ENCODE measurements at places on chromosomes 2 and 18.

- no peak for DNase-seq
Observed at GRCh38 chr18:73384246-73384645, 516.5 kb upstream of the NETO1 start.

- no peak for DNase-seq
Observed at GRCh38 chr2:172763079-172763478, 27.4 kb downstream of the RAPGEF4 start.

GRCh38 chr18:30676053-30676480 lies 366.5 kb downstream of the DSC3 start:
- DNase-seq = no peak

DNA sequence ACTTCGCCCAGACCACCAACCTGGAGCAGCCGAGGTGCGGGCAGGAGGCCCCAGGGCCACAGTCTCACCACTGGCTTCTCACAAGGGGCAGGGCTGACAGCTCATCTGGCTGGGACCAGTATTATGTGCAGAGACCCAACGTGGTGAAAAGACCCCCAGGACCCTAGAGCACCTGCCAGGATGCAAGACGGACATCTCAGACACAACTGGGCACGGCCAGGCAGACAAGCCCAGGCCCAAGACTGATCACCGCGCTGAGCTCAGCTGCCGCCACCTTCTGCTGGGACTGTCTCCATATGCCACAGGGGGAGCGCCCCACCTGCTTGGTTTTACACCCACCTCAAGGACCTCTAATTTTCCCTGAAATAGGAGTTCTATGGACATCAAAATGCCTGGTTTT lies 23.2 kb downstream of the HDAC4 start:
- no peak for DNase-seq

DNA sequence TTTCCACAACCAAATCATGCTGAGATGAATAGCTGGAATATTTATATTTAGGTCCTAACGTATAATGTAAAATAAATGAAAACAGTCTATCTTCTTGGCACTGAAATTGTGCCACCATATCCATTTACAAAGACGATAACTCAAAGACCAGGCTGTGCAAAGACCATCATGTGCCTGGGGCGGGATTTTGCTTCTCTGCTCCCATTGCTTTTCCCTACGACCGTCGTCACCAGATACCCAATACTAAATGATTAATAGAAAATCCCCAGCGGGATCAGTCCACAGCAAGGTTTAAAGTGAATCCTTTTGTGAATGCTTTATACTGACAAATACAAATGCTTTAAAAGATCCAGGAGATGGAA lies 194.3 kb upstream of the ARL4C start:
- no peak for DNase-seq

GRCh38 chr2:94875064-94875819 lies 4.0 kb downstream of the TEKT4 start:
- DNase-seq = no peak

DNA sequence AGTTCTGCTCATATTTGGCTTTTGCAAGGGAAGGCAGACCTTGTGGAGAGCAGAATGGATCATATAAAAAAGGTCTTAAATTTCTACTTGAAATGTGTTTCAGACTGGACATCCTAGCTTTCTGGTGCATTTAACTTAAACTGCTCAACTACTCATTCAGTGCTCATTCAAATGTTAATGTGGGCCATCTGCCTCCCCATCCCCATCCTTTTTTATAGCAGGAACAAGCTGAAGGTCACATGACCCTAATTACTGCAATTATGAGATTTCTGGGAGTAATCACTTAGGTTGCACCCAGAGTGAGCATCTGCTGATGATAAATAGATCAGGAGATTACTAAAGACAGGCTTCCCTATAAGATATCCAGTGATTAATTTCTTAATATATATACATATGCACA lies 96.1 kb downstream of the MAP2 start:
- DNase-seq = no peak

DNA sequence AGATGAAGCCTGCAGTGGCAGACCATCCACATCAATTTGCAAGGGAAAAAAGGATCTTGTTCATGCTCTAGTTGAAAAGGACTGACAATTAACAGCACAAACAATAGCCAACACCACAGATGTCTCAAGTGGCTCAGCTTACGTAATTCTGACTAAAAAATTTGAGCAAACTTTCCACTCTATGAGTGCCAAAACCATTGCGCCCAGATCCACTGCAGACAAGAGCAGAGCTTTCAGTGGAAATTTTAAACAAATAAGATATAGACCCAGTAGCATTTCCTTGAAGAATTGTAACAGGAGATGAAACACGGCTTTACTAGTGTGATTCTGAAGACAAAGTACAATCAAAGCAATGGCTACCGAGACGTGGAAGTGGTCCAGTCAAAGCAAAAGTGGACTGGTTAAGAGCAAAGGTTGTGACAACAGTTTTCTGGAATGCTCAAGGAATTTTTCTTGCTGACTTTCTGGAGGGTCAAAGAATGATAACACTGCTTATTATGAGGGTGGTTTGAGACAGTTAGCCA lies 12.0 kb upstream of the ZNF396 start:
- no peak for DNase-seq

DNA sequence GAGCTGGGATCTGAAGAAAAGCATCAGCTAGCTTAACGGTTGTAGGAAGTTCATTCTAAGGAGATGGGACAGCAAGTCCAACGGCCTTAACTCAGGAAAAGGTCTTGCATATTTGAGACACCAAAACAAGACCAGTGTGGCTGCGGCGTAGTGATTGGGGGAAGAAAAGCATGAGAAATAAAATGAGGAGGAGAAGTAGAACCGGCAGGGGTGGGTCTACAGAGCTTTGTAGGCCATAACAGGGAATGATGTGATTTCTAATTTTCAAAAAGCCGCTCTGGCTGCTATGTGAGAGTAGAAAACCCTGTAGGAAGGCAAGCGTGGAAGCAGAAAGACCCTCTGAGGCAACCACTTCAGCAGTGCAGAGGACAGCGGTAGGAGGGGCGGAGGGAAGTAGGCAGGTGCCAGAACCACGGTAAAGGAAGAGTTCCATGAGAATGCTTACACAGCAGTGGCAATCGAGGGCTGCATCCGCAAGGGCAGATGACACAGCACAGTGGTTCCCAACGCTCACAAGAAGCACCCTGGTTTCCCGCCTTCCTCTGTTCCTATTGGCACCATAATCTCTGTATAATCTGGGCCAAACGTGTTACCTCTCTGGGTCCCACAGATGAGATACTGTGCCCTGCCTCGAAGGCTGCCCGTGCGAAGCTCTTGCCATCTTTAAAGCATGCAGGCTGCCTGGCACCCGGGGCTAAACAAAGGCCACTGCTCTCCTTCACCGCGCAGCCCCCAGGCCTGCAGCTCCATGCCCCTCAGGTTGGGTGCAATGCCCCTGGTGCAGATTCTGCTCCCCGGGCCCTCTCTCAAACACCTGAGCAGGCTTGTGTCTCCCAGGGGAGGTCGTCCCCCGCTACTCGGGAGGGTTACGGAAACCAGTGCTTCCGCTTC lies 795 bp downstream of the ANKRD39 start:
- DNase-seq = peak; percentile 55

DNA sequence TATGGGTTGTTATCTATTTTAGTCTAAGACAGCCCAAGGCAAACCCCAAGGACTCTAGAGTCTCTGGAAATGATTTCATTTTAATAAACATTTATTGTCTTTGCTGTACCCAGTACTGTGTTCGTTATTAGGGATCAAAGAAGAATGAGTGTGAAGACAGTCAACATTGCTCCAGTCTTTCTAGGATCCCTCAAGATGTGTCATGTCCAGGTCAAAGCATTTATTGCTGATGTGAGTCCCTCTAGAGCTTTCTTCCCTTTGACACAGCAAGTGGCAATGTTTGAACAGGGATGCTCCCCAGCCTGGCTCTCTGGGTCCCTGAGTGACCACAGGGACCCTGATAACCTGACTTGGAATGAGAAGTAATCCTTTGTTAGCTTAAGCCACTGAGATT lies 123.1 kb upstream of the STK17B start:
- no peak for DNase-seq

- DNase-seq = no peak
Observed at GRCh38 chr18:12991821-12992179, 638 bp downstream of the CEP192 start.

- no peak for DNase-seq
Observed at GRCh38 chr2:200307724-200308545, 1.4 kb downstream of the SPATS2L start.

Measured in suppressor macrophage (primary cell).